ENCODE measurements at places on chromosomes 5 and 9.
A peak's percentile ranks its signal among the peaks of the same experiment; 100 is the strongest.

DNA sequence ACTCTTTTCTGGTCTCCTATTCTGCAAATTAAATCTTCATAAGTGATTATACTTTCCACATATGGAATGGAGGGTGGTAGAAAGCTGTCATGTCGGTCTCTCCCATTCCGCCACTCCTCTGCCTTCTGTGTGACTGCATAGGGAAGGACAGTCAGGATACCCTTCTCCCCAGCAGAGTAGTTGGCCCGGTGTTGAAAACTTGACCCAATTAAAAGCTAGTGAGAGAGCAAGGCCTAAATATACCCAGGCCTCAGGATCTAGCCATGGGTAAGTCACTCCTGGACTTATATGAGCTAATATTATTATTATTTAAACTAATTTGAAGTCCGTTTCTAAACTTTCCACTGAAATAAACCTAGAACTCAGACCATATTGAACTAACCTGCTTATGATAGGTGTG is 194.8 kb downstream of the TSSK1B start:
- DNase-seq: no peak

DNA sequence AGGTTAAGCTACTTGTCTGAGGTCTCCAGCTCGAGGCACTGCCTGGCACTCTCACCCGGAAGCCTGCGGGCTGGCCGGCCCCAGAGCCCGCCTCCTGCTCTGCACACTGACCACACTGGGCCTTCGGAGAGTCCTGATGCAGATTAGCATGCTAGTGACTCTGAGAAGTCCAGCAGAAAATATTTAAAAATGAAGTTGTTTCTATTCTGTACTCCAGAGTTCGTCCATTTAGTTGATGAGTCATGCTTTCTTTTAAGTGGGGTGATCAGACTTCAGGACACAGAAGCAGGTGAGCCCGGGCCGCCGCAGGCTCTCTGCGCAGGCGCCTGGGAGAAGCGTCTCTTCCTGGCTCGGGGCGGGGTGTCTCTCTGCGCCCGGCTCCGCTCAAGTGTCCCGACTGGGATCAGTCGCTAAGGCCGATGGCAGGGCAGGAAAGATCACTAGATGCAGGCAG is 32.5 kb downstream of the FAM240B start:
- DNase-seq: no peak

DNA sequence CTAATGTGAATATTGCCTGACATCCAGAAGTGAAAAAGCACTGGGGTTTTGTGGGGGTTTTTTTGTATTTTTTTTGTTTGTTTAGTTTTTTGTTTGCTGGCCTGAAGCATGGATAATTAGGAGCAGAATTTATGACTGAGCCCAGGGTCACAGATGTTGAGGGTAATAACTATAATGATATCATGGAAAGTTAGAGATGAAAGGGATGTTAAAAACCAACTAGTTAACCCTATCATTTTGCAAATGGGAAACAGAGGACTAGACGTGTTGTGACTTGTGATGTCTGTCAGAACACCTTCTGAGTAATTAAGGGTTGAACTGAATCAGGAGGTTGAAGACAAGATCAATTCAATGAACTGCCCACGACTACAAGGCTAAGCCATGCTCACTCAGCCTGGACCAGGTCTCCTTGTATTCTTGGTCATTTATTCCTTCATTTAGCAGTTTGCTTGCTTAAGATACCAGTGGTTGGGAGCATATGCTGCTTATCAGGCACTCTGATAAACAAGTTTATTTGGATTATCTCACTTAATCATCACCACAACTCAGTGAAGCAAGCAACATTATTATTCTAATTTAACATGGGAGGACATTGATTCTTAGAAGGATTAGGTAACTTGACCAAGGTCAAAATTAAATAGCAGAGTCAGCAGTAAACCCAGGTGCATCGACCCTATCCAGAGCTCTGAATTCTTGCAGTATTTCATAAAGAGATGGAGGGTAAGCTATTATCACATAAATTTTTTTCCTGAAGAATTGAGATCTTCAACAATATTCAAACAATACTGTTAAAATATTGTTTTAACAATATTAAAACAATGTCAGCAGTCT is 75.7 kb upstream of the PIK3R1 start:
- DNase-seq: no peak

- no peak for DNase-seq
Measured at GRCh38 chr5:76660360-76660759, 37.2 kb upstream of the F2RL2 start.

- DNase-seq: no peak
Measured at GRCh38 chr5:93805616-93806379, 64.4 kb upstream of the POU5F2 start.

DNA sequence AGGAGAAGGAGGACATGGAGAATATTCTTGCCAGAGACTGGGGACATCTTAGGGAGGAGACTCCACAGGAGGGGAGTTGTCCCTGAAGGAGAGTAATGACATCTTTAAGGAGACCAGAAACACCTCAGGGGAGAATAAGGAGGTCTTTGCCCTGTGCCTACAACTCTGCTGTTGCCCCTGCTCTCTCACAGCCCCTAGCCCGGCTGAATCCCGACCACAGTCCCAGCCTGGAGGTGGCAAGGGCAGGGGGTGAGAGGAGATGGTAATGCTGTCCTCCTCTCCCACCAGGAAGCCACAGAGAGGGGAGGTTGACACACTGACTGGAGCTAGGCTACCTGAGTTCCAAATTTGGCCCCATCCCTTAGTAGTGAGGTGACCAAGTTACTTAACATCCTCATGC is 30.2 kb upstream of the ENHO start:
- no peak for DNase-seq

DNA sequence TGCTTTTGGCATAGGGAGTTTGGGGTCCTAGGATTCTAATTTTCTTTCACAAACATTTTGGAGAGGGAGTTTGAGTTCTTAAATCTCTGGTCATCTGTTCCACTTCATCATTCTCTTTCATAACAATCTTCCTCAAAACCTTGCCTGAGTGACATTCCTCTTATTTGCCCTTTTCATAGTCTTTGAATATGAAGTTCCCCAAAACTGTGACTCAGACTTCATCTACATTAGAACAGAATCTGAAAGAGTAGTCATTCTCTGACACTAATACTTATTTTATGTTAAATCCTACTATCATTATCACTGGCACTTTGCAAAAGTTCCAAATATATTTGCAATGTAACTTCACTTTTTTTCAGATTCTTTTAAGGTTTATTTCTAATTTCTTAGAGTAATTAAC is 163.8 kb downstream of the CDH10 start:
- DNase-seq: no peak

- no peak for DNase-seq
Measured at GRCh38 chr9:129404621-129405020, 216.3 kb downstream of the C9orf50 start.

DNA sequence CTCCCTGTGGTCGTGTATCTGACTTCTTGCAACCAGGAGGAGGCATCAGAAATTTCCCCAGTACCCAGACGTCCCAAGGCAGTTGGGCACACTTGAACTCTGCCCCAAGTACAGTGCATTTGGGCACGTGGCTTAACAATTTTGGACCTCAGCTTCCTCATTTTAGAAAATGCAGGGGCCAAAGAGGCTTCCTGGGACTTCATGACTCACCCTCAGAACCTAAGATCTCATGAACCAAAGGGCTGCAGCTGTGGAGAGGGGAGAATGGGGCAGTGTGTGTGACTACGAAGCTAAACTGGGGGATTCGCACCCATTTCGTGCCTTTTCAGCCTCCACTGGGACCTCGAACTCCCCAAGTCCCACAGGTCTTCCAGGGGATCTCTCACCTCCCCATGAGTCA is 59.2 kb downstream of the SYK start:
- no peak for DNase-seq

DNA sequence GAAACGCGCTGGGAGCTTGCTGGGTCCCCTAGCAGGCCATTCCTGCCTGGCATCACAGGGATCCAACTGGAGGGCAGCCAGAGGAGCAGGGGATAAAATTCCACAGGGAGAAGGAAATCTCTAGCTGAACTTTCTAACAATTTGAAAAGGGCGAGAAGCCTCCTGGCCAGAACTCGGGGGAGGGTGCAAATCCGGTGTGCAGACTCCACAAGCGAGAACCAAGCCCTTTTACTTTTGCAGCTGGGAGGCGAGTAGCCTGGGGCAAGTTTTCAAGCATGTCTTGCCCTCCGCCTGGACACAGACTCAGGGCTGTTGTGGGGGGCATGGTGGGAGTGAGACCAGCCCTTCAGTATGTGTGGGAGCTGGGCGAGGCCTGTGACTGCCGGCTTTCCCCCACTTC is 14.3 kb upstream of the POU5F2 start:
- no peak for DNase-seq

GRCh38 chr9:21965401-21965951 is 28.7 kb downstream of the CDKN2A start:
- peak; percentile 61 for DNase-seq

DNA sequence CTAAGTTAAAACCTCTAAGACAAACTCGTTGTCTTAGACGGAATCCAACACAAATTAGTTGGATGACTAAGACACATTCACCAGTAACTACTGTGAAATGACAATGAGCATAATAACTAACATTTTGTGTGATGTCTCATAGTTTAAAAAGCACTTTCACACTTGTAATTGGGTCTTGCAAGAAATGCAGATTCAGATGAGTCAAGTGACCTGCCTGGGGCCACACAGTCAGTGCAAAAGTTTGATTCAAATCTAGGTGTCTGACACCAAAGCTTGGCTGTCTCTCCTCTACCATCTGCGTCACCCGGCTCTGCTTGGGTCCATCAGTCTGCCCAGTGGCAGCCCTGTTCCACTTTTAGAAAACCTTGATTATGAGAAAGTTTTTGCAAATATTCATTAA is 143.7 kb downstream of the TTLL11 start:
- peak; percentile 11 for DNase-seq

DNA sequence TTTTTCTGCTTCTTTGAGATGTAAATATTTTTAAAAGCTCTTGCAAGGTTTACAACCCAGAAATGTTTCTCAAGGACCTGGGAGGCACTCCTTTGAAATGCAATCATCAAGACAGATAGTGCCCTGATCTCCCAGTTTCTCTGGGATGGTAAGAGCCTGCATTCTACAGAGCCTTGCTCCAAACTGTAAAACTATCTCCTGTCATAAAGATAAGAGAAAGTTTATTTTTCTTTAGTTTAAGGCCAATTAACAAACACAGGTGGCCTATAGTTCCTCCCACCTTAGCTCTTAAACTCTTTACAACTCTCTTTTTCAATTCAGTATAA is 1231.1 kb upstream of the NUDT12 start:
- no peak for DNase-seq

DNA sequence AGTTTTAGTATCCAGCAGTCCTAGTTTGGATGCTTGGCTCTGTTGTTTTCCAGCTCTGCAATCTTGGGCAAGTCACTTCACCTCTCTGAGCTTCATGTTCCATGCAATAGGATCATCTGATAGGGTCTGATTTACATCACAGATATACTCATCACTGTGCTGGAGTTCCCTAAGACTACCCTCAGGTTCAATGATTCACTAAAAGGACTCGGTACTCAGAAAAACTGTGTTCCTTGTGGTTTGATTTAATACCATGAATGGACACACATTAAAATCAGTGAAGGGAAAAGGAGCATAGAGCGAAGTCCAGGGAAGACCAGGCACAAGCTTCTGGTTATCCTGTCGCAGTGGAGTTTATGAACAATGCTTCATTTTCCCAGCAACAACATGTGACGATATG is 119.9 kb upstream of the EFNA5 start:
- no peak for DNase-seq

DNA sequence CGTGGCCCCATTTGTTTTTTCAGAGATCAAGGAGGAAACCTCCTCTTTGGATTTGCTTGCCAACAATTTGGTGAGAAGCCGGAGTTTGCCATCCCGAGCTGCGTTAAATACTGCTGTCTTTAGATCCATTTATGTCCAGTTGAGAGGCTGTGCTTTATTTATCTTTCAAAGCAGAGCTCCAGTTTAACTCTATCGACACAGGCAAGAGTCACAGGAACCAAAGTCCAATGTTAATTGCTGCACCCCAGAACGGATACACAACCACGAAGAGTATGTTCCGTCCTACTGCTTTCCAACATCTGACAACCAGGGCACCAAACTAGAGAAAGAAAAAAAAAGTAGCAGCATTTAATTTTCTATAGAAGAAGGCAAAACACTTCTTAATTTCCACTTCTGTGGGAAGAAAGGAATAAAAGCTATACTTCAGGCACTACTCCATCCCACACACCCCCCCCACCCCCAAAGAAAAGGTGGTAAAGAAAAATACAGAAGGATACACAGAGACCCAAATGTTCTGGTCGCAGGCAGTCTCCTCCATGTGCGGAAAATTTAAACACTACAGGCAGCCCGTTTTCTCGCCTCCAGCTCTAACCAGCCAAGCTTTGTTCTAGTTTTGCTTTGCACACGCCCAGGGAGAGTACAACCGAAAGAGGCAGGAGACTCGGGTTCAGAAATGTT is 1.1 kb downstream of the FEM1C start:
- no peak for DNase-seq

GRCh38 chr5:52993367-52993766 is 4.2 kb downstream of the ITGA2 start:
- no peak for DNase-seq

GRCh38 chr9:20289423-20290010 is 332.8 kb downstream of the MLLT3 start:
- no peak for DNase-seq

DNA sequence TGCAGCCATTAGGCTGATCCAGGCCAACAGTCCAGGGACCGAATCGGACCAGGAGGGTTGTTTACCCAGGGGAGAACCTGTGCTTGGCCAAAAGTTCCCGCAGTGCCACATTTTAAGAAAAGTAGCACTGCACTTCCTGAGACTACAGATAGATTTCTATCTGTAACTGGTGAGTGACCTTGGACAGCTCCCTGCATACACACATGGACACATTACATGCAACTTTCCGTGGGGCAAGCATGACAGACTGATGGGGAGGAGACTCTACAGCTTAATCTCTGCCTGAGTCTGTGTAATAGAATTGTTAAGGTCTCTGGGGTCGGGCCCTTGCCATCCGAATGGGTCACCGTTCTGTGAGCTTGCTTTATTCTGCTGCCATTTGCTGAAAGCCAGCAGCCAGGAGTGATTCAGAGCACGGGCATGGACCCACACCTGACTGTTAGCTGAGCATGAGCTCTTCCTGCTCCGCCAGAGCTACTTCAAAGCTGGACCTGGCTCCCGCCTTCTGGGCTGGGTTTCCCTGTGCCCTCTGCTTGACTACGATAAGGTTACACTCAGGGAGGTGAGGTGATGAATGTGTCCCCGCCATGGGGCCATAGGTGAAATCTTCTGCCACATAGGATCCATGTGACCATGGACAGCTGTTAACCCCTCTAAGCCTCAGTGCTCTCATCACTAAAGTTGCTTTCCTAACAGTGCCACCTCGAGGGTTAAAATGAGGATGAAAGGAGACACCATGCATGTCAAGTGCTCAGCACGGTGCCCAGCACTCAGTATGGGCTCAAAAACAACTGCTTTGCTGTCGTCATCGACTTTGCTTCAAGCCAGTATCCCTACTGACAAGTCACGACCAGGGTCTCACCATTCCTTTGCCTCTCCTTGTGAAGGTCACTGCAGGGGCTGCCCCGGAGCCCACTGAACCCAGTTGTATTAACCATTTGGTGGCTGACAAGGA is 200.0 kb downstream of the MELK start:
- DNase-seq: no peak

- no peak for DNase-seq
Measured at GRCh38 chr5:111223101-111223786, 940 bp upstream of the CAMK4 start.

Measured in foreskin melanocyte (primary cell).